Stimulated activated CD8-positive, alpha-beta memory T cell treated with anti-CD3 and anti-CD28 coated beads, Interleukin-4, amount 100 ng/mL, for 24 hours (primary cell): ENCODE measurements at places on chromosomes 7 and 10.

GRCh38 chr10:43261578-43262396 lies 5.1 kb downstream of the RASGEF1A start:
- DNase-seq, result no peak

DNA sequence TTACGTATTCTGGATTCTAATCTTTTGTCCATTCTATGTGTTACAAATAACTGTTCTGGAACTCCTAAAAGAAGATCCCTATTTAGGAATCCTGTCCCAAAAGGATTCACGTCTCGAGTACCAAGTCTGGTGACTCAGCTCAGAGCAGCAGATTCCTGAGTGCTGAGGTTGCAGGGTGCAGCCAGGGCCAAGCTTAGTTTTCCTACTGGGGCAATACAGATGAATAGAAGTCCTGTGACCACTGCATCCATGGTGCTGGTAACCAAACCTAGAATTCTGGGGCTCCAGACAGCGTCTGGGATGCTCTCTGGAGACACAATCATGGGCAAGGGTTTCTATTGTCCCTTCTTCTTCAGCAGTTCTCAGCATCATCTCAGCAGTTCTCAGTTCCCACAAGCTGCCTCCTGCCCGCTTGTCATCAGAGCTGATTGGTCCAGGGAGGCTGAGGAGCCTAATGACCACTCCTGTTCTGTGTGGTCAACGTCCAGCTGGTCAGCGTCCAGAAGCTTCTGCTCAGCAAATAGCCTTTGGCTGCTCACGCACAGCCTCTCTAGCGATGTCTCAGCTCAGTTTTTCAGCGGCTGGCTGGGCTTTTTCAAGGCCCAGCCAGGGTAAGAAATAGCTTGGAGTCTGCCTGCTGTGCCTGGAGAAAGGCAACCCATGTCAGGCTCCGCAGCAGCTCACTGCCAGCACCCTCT lies 50.4 kb upstream of the C7orf33 start:
- no peak for DNase-seq

DNA sequence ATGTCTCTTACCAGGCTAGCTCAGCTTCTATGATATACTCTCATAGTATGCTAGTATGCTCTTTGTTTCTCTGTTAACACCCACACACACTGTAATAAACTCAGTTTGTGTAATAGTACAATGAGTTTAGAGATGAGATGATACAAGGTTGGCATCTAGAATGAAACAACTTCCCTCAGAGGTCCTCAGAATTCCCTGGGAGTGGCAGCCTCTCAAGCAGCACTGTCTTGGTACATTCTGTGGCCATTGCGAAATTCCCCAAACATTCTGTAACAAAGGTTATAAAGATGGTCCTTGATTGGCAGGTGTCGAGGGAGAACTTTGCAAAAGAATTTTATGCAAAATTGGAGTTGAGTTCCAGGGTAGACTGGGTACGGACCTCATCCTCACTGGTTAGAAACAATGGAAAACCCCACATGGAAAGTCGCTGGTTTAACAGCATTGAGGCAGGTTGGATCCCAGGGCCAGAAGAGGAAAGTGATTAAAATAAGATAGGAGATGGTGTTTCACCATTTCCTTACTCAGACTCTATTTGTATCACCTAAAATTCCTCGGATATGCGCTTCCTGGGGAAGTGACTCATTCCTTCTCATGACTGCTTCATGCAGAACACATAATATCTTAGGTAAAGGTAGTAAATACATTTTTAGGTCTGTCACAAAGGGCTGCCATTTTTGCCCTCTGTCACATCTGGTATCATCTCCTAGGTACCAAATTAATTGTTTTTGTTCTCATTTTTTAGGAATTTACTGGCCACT lies 657.8 kb downstream of the SORCS1 start:
- DNase-seq, result no peak

DNA sequence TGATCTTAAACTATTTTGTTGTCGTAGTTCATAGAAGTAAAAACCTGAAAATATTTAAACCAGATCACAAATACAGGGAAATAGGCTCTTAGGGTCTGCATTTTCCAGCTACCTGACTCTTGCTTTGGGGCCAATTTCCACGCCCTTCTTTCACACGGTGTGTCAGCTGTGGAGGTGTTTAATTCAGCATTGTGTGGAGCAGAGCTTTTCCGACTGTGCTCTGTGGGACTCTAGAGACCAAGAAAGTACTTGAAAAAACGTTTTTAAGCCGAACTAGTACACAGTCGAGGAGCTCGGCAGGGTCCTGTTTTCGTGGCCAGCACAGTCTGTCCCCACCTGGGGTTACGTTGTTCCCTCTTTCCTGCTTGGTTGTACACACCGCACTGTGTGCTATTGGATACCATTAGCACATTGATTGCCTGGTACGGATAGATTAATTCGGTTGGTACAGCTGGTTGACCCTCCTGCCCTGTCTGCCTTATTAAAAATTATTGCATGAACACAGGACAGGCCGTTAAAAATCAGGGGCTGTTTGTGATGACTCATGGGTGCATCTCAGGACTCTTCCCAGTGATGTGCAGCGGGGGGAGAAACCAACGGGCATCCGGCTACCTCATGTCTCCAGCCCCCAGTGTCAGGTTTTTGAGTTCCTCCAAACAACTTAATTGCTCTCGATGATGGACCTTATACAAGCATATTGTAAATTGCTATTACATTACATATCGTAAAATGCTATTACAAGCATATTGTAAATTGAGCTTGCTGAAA lies 80.7 kb upstream of the BTBD16 start:
- no peak for DNase-seq

GRCh38 chr7:3230908-3231307 lies 70.1 kb upstream of the SDK1 start:
- no peak for DNase-seq

- DNase-seq, result no peak
Measured at GRCh38 chr7:124662372-124662771, 103.2 kb downstream of the GPR37 start.

DNA sequence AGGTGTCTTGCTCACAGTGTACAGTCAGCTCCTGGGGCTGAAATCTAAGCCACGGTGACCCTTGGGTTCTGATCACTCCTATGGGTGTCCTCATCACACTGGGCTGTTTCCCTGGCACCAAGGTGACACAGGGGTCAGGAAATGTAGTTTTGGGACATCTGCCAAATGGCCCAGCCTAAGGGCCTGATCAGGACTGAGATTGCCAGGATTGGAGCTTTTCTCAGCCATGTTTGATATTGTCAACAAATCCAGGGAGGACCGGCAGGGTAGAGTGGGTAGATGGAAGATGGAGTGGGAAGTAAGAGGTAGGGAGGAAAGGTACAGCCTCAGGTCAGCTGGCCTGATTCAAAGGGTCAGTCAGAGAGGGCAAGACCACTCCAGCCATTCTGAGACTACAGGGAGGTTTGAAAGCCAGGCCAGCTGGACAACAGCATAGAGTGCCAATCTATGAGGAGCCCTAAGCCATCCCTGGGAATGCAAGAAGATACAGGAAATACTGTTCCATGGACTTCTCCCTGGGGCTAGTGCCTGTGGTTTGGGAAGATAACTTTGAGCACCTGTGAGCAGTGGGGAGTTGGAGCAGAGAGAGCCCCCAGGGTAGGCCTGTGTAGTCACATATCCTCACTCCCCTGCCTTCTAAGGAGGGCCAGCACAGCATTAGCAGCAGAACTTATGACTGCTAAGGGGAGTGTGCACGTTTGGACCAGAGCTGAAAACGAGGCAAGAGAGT lies 377.3 kb upstream of the ZMIZ1 start:
- DNase-seq, result no peak

GRCh38 chr10:62812672-62813439 lies 3.3 kb downstream of the EGR2 start:
- no peak for DNase-seq

GRCh38 chr10:1417574-1417973 lies 319.8 kb downstream of the ADARB2 start:
- no peak for DNase-seq

- DNase-seq, result no peak
Measured at GRCh38 chr10:107918171-107918570, 753.7 kb upstream of the SORCS1 start.

DNA sequence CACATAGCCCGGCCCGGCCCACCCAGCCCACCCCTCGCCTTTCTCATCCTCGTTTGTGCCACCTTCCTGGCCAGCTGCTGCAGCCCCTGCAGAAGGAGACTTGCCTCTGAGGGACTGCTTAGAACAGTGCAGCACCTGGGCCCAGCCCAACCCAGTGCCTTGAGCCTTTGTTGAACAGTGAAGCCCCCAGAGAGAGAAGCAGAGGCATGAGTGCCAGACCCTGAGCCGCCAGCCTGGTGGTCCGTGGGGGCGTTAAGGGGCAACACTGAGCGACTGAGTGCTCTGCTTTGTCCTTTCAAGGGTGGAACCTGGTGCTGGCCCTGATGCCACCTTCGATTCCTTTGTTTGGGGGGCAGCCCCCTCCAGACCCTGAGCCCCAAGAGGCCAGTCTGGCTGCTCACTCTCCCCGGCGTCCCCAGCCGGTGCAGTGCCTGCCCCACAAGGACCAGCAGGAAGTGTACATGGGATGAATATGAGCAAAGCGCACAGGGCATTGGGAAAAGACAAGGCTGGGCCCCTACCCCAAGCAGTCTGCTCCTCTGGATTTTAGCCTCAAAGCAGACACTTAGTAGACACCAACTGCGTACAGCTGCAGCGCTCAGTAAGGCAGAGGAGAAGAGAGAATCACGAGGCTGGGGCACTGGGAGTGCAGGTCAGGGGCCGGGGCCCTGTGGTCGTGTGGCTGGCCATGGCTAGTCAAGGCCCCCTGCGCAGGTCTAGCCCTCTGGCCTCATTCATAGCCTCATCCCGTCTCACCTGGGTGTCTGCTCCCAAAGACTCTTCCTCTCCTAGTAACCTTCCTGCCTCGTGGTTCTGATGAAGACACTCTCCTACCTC lies 95.9 kb downstream of the RGS10 start:
- no peak for DNase-seq

- DNase-seq, result no peak
Measured at GRCh38 chr10:79905322-79906314, 43.3 kb downstream of the SFTPD start.

- no peak for DNase-seq
Measured at GRCh38 chr10:16521311-16522016, at the start of gene C1QL3. Gene C1QL3, minus strand, starts transcription at chr10:16521879. Its CDS starts 814 bp downstream, at chr10:16521065.

GRCh38 chr7:135467207-135467711 lies 42.6 kb downstream of the CNOT4 start:
- no peak for DNase-seq

GRCh38 chr10:113473851-113474250 lies 79.0 kb upstream of the HABP2 start:
- no peak for DNase-seq

- no peak for DNase-seq
Measured at GRCh38 chr7:101671371-101672356, 42.6 kb upstream of the MYL10 start.

DNA sequence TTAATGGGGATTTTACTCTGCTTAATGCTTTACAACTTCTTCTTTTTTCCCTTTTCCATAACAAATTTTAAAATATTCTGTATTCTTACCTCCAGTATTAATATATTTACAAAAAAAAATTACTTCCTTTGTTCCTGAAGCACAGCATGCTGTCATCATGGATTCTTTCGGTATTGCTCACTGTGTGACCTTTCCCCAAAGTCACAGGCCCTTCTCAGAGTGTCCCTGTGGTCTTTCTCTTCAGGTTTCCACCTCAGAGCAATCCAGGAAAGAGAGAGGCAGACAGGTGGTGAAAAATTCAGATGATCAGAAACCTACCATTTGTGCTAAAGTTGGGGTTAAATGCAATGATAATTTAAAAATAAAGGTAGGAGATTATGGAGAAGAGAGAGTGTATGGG lies 13.0 kb downstream of the AOAH start:
- DNase-seq, result no peak

DNA sequence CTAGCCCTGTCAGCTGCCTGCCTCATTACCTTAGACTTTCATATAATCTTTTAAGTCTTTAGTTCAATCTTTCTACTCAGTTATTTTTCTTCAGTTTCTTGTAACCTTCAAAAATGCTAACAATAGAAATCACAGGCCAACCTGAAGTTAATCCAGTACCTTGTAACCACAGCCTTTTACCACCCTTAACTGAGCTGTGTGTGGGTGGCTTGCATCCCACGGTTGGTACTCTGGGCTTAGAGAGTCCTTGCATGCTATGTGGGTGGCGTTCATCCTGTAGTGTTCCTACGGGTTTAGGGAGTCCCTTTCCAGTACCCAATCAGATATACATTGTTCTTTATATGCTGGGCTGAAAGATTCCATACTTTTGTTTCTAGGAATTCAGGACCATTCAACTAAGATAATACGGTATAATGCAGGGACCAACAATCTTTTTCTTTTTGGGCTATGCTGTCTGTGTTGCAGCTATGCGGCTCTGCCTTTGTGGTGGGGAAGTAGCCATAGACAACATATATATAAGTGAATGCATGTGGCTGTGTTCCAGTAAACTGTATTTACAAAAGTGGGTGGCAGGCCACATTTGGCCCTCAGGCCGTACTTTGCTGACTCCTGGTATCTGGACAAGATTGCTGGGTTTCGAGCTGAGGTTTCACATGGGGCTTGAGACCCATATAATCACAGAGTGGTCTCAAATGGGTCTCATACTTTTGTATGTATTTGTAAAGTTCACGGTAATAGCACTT lies 280.8 kb upstream of the LRGUK start:
- DNase-seq, result no peak

DNA sequence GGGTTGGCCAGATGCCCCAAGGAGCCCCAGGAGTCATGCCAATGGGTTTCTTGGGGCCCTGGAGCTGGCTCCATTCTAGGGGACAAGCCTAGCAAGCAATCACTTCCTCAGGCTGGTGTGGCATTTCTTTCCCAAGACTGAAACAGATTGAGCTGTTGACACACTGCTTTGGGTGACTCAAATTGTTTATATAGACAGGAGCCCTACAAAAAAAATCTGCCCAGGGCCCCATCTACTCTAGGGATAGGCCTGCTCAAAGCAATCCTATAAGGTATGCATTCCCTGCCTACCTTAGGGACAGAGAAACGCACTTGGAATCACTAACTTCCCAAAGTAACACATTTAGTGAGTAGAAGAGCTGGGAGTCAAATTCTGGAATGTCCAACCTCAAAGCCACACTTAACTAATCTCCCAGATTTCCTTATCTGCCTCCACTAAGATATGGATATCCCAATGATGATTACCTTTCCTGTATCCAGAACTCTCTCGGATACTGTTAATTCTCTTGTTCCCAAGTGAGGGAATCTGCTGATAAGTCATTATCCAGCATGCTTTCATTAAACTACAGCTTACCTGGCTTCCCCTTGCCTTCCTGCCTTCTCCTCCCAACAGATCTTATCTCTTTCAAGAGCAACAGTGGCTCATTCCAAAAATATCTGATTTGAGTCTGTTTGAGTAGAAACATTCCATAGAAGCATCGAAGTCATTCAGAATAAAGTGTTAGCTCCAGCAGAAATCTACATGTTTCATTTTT lies 3.1 kb downstream of the ABLIM1 start:
- DNase-seq, result no peak

DNA sequence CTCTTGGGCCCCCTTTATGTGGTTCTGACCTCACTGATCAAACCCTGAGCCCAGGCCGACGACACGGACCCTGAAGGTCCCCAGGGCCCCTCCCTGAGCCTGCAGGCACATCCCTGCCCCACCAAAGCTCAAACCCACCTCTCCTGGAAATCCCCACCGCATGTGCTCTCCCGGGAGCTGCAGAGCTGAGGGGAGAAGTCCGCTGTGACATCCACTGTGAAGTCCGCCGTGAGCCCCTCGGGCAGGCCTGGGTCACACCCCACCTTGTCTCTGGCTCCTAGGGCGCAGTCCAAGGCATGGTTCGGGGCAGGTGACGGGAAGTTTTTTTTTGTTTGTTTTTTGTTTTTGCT lies 100.2 kb downstream of the MICALL2 start:
- no peak for DNase-seq
